ENCODE measurements at places on chromosomes 13 and 19.

DNA sequence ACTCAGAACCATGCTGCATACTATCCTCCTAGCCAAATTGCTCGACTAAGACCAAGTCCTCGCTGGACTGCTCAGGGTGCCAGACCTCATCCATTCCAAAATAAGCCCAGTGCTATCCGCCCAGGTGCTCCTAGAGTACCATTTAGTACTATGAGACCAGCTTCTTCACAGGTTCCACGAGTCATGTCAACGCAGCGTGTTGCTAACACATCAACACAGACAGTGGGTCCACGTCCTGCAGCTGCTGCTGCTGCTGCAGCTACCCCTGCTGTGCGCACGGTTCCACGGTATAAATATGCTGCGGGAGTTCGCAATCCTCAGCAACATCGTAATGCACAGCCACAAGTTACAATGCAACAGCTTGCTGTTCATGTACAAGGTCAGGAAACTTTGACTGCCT is 1.5 kb downstream of the PABPC3 start:
- no peak for DNase-seq

- DNase-seq, result no peak
Measured at GRCh38 chr19:54415901-54416673, 823 bp downstream of the TTYH1 start.

DNA sequence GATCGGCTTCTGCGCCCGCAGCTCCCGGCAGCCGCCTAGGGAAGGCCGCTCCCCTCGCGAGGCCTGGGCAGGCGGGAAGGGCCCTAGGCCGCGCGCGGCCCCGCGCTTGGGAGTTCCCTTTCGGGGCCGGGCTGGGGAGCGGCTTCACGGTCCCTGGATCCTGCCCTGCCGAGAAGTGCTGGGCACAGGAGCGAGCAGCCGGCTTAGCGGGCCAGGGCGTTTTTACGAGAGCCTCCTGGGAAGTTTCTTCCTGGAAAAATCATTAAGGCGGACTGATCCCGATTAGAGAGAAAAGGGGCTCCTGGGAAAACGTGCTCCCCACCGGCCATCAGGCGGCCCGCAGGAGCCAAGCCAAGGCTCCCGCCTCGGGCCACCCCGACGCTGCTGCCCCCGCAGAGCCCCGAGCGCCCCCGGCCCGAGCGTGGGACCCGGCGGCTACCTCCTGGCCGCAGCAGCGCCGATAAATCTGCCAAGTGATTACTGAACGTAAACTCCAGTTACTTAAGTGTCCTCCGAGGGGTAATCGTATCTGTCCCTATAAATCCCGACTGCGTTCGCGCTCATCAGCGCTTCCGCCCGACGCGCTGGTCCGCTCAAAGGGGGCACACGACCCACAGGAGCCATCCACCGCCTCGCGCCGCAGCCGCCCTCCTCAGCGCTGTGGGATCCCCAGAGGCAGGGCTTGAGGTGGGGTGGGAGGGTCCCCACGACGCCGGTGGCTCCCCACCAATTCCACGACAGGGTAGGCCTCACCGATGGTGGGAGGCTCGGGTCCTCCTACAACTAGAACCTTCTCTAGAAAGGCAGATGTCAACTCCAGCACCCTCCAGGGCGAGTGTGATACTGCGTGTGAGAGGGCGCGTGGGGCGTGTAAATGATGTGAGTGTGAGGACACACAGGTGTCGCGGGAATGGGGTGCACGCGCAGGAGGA is 2.8 kb downstream of the ZIC5 start:
- DNase-seq, result no peak

- no peak for DNase-seq
Measured at GRCh38 chr13:90070837-90071525, 1276.5 kb upstream of the MIR17HG start.

GRCh38 chr13:95926231-95926630 is 127.0 kb downstream of the UGGT2 start:
- no peak for DNase-seq

- no peak for DNase-seq
Measured at GRCh38 chr19:38692458-38693379, 45.3 kb downstream of the ACTN4 start.

- no peak for DNase-seq
Measured at GRCh38 chr13:39374741-39375189, 228.2 kb downstream of the LHFPL6 start.

- no peak for DNase-seq
Measured at GRCh38 chr13:110635405-110636002, 20.2 kb downstream of the NAXD start.

Data from CD4-positive, alpha-beta T cell (primary cell).